ENCODE measurements at places on chromosomes 5 and 9.

- DNase-seq, result no peak
These were observed 285.9 kb downstream of the ARHGEF28 start for GRCh38 chr5:73911761-73912393.

- no peak for DNase-seq
These were observed 2.1 kb upstream of the PRDM12 start for GRCh38 chr9:130662099-130662969.

- DNase-seq, result no peak
These were observed 340.3 kb downstream of the KDM4C start for GRCh38 chr9:7097785-7098752.

GRCh38 chr5:139684350-139684880 lies 36.3 kb downstream of the CXXC5 start:
- DNase-seq, result no peak

DNA sequence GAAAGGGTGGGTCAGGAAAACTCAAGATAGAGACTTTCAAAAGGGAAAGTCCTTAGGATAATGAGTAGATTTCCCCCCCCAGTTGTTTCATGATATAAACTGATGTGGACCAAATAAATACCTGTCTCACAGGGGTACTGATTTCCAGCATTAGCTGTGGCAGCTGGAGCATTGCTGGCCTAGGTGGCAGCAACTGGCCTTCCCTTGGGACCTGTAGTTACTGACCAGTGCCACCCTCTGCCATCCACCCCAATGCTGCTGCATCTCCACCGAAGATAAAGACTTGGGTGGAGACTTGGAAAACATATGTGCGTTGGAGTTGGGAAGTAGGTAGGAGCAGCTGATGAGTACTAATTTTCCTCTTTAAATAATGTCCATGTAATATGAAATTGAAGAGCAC lies 71.8 kb downstream of the SYK start:
- DNase-seq, result no peak

DNA sequence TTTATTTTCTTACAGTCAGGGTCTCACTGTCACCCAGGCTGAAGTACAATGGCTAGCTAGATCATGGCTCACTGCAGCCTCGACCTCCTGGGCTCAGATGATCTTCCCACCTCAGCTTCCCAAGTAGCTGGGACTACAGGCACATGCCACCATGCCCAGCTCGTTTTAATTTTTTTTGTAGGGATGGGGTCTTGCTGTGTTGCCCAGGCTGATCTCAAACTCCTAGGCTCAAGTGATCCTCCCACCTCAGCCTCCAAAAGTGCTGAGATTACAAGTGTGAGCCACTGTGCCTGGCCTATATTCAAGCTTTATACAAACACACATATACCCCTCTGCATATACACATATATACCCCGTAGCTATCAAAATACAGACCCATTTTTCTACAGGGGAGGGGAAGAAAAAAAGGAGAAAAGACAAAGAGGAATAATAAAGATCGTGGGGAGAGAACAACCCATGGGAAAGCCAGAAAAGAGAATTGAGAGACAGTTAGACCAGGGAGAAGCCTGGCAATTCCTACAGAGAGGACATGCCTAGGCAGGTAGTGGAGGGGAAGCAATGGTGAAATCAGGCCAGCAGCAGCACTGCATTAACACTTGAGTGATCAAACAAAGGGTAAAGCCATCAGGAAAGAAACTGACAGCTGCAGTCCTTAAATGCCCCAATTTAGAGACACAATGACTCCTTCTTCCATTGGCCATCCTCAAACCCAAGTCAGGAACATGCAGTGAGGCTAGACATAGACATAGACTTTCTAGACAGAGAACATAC lies 102.7 kb downstream of the EFNA5 start:
- no peak for DNase-seq

Measured in foreskin melanocyte (primary cell).